ENCODE measurements at places on chromosomes 1 and 21.

- DNase-seq: peak; percentile 92
Measured at GRCh38 chr1:45205910-45206721, at the start of gene ZSWIM5. TSS of gene ZSWIM5 (minus strand) at chr1:45206605. CDS start at chr1:45206350, 255 bp downstream.

GRCh38 chr1:193703121-193703520, 516.7 kb upstream of the B3GALT2 start:
- no peak for DNase-seq

DNA sequence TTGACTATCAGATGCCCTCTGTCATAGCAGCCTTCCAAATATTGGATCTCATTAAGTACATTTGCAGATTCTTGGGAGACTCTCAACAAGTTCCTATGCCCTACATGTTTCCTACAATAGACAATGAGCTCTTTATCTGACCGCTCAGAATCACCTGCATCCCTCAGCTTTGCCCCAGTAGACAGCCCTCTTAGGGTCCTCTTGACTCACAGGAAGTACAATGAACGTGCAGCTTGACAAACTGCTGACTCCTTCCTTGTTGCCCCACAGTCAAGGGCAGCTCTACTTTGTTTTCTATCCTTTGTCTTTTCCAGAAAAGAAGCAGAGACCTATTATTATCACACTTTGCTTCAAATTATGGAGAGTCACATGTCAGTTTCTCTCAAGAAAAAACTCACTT, 27.6 kb downstream of the SLC44A5 start:
- no peak for DNase-seq

DNA sequence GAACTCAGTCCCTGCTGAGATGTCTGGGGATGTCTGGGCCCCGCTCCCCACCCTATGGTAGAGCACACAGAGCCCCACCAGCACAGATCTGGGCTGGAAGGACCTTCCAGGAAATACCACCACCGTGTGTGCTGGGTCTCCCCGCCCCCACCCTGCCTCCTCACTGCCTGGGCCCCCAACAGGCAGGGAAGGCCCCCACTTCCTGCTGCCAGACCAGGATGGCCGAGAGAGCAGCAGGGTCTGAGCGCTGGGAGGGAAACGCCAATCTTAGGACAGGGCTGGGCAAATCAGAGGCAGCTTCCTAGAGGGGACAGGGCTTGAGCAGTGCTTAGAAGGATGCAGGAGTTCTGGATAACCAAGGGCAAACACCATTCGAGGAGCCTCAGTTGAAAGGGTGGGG, 11.9 kb downstream of the ADGRB2 start:
- DNase-seq: no peak

DNA sequence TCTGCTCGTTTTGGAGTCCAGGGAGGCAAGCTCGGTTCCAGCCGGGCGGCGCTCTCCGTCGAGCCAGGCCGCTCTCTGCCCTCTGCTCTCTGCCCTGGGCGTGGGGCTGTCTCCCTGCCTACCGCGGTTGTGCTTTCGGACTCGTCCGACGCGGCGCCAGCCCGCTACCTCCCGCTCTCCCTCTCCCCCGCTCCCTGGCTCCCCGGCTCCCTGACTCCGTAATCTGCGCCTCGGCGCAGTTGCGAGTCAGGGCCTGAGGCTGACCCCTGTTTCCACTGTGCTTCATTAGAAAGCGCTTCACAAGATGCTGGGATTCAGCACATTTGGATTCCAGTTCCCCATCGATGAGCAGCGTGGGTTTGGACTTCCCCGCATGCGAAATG, 2.2 kb downstream of the SOX13 start:
- DNase-seq: no peak

DNA sequence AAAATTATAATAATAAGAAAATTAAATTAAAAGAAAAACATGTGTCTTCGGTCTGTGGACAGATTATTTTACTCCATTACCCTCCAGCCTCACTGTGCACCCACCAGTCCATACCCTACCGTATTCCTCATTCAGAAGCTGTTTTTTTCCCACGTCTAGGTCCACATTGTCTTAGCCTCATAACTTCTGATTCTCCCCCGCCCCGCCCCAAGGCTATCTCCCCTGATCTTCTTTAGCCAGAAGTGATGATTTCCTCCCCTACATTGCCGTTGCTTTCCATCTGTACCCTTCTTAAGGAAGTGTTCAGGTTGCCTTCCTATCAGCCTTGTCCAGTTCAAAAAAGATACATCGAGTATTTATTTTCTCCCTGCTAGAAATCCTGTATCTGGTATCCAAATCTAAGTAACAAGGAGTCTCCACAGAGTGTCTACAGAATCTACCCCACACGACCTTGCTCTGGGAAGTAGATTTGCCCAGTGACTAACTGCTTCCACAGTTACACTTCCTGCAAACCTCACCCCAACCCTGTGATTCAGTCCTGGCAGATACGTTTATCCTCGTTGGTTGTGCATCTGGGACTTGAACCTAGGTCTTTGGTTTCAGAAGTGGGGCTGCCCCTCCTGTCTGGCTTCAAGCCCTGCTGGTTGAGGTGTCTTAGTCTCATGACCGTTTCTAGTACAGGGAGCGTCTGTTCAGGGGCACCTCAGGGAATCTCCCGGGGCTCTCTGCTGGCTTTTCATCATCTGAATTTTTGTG, 470.2 kb downstream of the CAMTA1 start:
- no peak for DNase-seq

GRCh38 chr1:40760984-40761383, 22.6 kb upstream of the KCNQ4 start:
- no peak for DNase-seq

DNA sequence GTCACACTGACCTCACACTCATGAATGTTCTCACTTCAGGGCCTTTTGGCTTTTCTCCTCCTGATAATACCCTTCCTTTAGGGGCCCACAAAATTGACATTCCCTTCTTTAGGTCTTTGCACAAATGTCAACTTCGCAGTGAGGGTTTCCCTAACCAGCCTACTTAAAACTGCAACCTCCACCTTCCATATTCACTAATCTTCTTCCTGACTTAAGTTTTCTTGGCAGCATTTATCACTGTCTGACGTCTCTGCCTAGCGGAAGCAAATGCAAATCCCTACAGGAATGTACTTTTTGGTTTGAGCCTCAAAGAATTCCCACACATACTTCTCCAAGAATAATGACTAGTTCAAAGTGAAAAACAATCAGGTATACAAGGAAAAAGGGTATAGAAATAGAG, 32.8 kb downstream of the INTS7 start:
- DNase-seq: no peak

- peak; percentile 4 for DNase-seq
Measured at GRCh38 chr1:111269825-111270406, 20.7 kb upstream of the CHIA start.

- no peak for DNase-seq
Measured at GRCh38 chr1:193538680-193539079, 352.3 kb upstream of the B3GALT2 start.

- no peak for DNase-seq
Measured at GRCh38 chr1:41469706-41470105, 14.8 kb downstream of the EDN2 start.

GRCh38 chr1:1433804-1434130, 1.7 kb upstream of the VWA1 start:
- DNase-seq: peak; percentile 31

DNA sequence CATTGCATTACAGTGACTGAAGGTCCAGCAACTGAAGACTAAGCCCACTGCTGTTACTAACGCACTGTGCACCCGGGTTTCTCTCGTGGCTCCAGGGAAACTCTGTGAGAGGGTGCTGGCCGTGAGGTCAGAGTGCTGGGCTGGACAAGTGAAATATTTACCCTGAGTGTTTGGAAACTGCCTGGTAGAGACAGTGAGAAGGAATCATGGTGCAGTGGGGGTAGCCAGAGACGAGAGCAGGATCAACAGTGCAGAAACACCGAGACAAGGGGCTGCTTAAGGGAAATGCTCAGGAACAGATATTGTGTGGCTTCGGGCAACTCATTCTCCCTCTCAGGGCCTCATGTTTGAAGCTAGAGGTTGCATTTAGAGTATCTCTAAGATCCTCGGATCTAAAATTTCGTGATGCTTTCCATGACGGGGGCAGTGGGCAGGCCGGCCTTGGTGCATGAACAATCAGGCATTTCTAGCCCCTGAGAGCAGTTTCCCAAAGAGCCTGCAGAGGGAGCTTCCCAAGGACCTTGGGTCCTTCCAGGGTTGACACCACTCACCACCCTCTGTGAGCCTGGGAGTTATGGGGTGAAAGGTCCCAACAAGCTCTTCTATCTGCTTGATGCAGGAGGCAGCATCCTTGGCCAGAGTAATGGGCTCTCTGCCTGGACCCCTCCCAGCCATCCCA, 9.7 kb downstream of the CD2 start:
- peak; percentile 42 for DNase-seq

DNA sequence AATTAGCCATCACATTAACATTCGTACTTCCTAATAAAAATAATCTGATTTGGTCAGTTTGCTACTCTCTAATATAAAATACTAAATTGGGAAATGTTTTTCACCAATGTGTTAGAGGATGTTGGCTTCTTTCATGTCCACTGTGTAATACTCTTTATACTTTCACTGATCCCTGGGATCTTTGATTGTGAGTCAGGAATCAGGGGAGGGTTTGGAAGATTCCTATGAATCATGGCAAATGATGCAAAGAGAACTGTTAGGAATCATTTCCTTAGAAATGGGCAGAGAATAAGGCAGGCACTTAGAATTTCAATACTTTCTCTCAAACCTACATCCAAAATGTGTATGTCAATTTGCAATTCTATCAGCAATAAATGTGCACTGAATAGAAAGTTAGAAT, 31.0 kb downstream of the KRTAP24-1 start:
- no peak for DNase-seq

DNA sequence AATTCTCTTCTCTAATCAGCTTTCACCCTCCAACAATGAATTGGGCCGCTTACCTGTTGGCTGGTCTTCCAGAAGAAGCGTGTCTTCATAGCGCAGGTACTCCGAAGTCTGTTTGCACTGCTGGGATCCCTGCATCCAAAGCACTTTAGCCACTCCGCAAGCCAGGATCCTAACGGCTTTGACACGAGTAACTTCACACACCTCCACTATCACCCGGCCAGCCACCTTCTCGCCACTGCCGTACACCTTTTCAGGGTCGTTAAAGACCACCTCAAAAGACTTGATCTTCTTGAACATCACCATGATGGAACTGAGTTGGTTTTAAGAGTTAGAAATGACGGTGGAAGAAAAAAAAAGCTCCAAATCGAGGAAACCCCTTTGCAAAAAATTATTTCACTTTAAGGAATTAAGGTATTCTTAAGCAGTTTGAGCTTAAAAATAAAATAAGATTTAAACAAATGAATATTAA, 381 bp downstream of the TXNIP start:
- no peak for DNase-seq

DNA sequence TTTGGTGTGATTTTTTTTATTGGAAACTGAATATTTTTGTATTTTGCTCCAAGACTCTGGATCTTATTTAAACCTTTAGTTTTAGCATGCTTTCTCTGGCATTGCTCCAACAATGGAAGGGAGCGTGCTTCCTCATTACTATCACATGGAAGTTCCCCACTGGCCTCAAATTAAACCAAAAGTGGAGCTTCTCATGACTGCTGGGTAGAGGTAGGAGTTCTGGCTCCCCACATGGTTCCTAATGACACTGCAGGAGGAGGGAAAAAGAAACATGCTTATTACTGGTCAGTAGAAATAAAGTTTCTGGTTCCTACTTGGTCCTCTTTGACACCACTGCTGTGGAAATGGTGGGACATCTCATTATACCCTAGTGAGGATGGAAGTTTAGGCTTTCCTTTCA, 310.5 kb downstream of the PTGER3 start:
- no peak for DNase-seq

DNA sequence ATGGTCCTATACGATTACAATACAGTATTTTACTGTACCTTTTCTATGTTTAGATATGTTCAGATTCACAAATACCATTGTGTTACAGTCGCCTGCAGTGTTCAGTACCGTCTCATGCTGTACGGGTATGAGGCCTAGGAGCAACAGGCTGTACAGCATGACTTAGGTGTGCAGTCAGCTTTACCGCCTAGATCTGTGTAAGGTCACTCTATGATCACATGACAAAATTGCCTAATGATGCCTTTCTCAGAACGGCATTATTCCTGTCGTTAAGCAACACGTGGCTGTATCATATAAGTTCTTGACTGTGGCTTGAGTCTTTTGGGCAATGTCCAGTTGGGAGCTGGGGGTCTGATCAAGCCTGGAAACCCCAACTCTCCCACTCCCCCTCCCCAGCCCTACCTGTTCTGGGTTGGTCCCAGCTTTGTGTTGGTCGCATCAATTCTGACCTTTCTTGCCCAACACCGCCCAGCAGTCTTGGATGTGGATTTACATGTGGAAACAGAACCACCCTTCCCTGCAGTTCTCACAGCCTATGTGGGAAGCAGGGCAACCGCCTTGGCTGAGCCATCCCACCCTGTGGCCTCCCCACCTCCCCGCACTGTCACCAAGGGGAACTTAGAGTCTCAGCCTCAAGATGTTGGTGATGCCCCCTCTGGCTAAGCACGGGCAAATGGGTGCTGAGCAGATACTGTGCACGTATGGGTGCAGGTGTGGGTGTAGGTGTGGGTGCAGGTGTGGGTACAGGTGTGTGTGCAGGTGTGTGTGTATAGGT, 80.2 kb upstream of the ACTL8 start:
- DNase-seq: no peak

DNA sequence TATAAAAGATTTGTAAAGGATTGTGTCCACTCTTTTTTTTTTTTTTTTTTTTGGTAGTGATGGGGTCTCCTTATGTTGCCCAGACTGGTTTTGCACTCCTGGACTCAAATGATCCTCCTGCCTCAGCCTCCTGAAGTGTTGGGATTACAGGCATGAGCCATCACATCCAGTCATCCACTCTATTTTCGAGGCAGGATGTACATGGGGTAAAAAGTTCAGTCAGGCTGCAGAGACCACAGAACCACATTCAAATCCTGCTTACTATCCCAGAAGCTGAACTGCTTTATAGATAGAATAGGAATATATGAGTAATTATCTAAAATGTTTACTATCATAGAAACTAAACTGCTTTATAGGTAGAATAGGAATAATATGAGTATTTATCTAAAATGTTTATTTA, 26.0 kb upstream of the KCNK2 start:
- DNase-seq: no peak

DNA sequence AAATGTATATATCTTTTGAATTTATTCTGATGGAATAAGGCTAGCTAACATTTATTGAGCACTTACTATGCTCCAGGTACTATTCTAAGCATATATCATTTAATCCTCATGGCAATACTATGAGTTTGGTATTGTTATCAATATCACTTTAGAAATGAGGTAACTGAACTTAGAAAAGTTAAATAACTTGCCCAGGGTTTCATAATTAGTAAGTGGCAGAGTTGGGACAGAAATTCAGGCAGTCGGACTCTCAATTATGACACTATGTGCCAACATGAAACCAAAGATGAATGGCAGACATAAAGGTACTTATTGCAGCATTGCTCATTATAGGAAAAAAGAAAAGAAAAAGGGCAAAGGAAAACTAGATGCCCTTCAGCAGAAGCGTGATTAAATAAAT, 48.2 kb downstream of the RAB3GAP2 start:
- DNase-seq: no peak

GRCh38 chr1:179089827-179090482, 8.1 kb downstream of the TOR3A start:
- DNase-seq: no peak

GRCh38 chr21:42309753-42310213, 5.4 kb downstream of the TFF3 start:
- DNase-seq: peak; percentile 87

- DNase-seq: peak; percentile 81
Measured at GRCh38 chr21:32257962-32258785, 20.7 kb downstream of the MIS18A start.

GRCh38 chr21:44694776-44695175, 2.2 kb upstream of the KRTAP10-12 start:
- no peak for DNase-seq

- DNase-seq: no peak
Measured at GRCh38 chr1:87969040-87969439, 640.4 kb downstream of the LMO4 start.

Measured in SK-N-SH (cell line).